ENCODE measurements at places on chromosomes 16 and 17.

- peaks cover 34% of the 10 kb centered on the region for H3K4me1 ChIP-seq
- H3K27me3 ChIP-seq: no peaks in the 10 kb centered on the region
- DNase-seq: no peak
- peaks cover 3% of the 10 kb centered on the region for H3K36me3 ChIP-seq
- peak overlapping the region; percentile 13 for H3K27ac ChIP-seq
Observed at GRCh38 chr16:46812781-46813540, 18.0 kb downstream of the C16orf87 start.

GRCh38 chr17:82242977-82243647, 14.3 kb downstream of the SLC16A3 start:
- peak overlapping the region; percentile 96 for H3K27ac ChIP-seq
- H3K27me3 ChIP-seq: no peaks in the 10 kb centered on the region
- H3K4me3 ChIP-seq: no peak overlapping the region

DNA sequence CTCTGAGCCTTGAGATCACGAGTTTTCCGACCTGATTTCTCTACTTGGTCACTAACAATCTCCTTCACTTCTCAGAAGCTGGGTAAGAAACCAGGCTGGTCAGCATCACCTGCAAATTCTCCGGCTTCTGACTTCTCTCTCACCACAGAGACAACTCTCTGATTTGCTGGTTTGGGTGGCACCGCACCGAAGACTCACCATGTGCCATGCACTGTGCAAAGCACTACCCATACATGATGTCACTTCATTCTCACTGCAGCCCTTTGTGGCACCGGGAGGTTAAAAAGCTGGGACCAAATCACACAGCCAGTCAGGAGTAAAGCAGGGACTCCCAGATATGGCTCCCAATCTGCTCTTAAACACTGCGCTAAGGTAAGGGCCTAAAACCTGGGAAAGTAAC, 647 bp downstream of the VAC14 start:
- H3K4me1 ChIP-seq: peaks cover 39% of the 10 kb centered on the region
- peaks cover 5% of the 10 kb centered on the region for H3K27me3 ChIP-seq
- peak overlapping the region; percentile 90 for H3K27ac ChIP-seq
- no peak for DNase-seq
- peaks cover 12% of the 10 kb centered on the region for H3K36me3 ChIP-seq
- H3K4me3 ChIP-seq: peak overlapping the region; percentile 96

- H3K27me3 ChIP-seq: no peaks in the 10 kb centered on the region
- peak overlapping the region; percentile 98 for H3K27ac ChIP-seq
- peak overlapping the region; percentile 94 for H3K4me3 ChIP-seq
- peaks cover 14% of the 10 kb centered on the region for H3K36me3 ChIP-seq
Observed at GRCh38 chr17:76491271-76492122, 9.7 kb downstream of the RHBDF2 start.

- no peak overlapping the region for H3K4me3 ChIP-seq
- H3K36me3 ChIP-seq: no peaks in the 10 kb centered on the region
- H3K27ac ChIP-seq: no peak overlapping the region
- no peak for DNase-seq
- no peaks in the 10 kb centered on the region for H3K4me1 ChIP-seq
- H3K27me3 ChIP-seq: no peaks in the 10 kb centered on the region
Observed at GRCh38 chr16:64826374-64826773, 295.5 kb downstream of the CDH11 start.

- peaks cover 16% of the 10 kb centered on the region for H3K27me3 ChIP-seq
- no peak overlapping the region for H3K4me3 ChIP-seq
- no peaks in the 10 kb centered on the region for H3K36me3 ChIP-seq
- no peak for DNase-seq
Observed at GRCh38 chr17:7956228-7956965, 24.4 kb downstream of the CNTROB start.

- H3K4me3 ChIP-seq: no peak overlapping the region
- H3K27me3 ChIP-seq: no peaks in the 10 kb centered on the region
- H3K27ac ChIP-seq: no peak overlapping the region
- H3K36me3 ChIP-seq: peaks cover 52% of the 10 kb centered on the region
- DNase-seq: no peak
Observed at GRCh38 chr17:47975189-47975822, 4.4 kb downstream of the CDK5RAP3 start.

DNA sequence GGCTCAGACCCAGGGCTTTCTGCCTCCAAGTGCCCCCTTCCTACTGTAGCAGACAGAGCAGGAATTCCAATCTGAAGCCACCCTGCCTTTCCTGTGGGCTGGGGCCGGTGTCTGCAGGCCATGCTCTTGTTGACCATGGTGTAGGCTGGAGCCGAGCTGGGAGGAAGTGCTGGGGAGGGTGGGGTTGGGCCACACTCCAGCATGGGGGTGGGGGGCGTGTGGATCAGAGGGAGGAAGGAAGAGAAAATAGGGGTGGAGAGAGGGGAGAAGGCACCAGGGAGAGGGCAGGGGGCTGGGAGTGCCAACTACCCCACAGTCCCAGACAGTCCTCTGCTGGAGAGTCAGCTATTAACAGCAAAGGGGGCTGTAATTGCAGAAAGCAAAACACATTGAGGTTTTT, 54.3 kb upstream of the JPH3 start:
- DNase-seq: no peak
- peaks cover 34% of the 10 kb centered on the region for H3K27me3 ChIP-seq
- H3K4me3 ChIP-seq: no peak overlapping the region
- peaks cover 18% of the 10 kb centered on the region for H3K4me1 ChIP-seq
- H3K36me3 ChIP-seq: no peaks in the 10 kb centered on the region
- no peak overlapping the region for H3K27ac ChIP-seq
